ENCODE measurements at places on chromosomes 5 and 9. TPM values are rescaled to one million over a fixed set of nuclear protein-coding genes. Genes with fewer than 3 reads are reported as not detected.

SLC34A1 gene
- total RNA-seq = not detected

SEMA4D gene
- total RNA-seq = 14.6 TPM

- no peaks in the 10 kb centered on the region for H3K36me3 ChIP-seq
- H3K27ac ChIP-seq = no peak overlapping the region
- H3K27me3 ChIP-seq = no peaks in the 10 kb centered on the region
Observed at GRCh38 chr5:146828385-146828784, 50.2 kb downstream of the PPP2R2B start.

- no peak overlapping the region for H3K27ac ChIP-seq
- no peaks in the 10 kb centered on the region for H3K36me3 ChIP-seq
- H3K27me3 ChIP-seq = no peaks in the 10 kb centered on the region
- no peak for DNase-seq
Observed at GRCh38 chr9:24881361-24881760, 335.7 kb upstream of the IZUMO3 start.
